ENCODE measurements at places on chromosomes 7 and 10.

DNA sequence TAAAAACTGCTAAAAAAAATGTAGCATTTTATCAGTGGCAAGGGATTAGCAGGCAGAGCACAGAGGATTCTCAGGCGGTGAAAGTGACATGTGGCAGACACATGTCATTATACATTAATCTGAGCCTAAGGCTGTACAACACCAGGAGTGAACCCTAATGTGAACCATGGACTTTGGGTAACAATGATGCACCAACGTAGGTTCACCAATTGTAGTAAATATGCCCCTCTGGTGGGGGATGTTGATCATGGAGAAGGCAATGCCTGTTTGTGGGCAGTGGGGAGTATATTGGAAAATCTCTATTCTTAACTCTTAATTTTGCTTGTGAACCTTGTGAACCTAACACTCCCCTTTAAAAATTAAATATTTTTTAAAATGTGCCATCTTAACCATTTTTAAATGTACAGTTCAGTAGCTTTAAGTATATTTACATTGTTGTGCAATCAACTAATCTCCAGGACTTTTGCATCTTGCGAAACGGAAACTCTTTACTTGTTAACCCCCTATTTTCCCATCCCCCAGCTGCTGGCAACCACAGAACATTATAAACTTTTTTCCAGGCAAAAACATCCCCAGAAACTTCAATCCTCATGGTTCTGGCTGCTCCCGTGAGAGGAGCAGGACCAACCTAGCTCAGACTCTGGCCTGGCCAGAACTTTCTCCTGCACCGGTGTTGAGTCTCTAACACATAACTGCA, 29.9 kb downstream of the LRRC20 start:
- DNase-seq = no peak

DNA sequence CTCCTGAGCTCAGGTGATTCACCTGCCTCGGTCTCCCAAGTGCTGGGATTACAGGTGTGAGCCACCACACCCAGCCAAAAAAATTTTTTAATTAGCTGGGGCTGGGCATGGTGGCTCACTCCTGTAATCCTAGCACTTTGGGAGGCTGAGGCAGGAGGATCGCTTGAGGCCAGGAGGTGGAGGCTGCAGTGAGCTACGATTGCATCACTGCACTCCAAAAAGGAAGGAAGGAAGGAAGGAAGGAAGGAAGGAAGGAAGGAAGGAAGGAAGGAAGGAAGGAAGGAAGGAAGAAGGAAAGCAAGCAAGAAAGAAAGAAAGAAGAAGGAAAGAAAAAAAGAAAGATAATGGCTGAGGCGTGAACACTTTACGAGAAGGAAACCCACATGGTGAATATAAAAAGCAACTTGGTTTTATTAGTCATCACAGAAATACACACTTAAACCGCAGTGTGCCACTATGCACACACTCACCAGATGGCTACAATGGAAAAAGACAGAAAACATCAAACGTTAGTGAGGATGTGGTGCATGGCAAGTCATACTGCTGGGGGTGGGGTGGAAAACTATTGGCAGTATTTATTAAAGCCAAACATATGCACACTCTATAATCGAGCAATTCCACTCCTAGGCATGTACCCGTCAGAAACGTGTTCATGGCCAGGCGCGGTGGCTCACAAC, 4.4 kb upstream of the CCL26 start:
- DNase-seq = peak; percentile 96

DNA sequence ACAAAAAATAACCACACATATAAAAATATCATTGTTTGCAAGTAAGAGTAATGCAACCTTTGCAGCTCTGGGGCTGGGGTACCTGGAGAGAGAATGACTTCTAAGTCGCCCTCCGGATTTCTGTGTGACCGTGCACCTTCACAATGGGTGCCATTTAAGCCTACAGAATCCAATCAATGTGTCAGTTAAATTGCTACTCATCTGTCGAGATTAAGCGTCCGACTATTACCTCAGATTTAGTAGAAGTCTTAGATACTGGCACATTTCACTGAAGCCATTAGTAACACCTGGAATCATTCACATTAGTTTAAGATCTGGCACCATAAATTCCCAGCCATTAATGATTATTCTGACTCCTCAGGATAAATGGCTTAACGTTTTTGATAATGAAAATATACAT, 507.3 kb upstream of the MGMT start:
- DNase-seq = no peak

DNA sequence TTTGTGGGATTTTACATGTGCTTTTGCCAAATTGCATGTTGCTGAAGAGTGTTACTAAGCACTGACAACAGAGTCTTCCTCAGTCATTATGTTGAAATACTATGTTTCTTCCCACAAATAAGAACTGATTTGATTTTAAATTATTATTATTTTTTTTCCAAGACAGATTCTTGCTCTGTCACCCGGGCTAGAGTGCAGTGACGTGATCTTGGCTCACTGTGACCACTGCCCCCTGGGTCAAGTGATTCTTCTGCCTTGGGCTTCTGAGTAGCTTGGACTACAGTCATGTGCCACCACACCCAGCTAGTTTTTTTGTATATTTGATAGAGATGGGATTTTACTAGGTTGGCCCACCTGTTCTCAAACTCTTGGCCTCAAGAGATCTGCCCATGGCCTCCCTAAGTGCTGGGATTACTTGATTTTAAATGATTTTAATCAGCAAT, 42.3 kb downstream of the MINPP1 start:
- peak; percentile 77 for DNase-seq

DNA sequence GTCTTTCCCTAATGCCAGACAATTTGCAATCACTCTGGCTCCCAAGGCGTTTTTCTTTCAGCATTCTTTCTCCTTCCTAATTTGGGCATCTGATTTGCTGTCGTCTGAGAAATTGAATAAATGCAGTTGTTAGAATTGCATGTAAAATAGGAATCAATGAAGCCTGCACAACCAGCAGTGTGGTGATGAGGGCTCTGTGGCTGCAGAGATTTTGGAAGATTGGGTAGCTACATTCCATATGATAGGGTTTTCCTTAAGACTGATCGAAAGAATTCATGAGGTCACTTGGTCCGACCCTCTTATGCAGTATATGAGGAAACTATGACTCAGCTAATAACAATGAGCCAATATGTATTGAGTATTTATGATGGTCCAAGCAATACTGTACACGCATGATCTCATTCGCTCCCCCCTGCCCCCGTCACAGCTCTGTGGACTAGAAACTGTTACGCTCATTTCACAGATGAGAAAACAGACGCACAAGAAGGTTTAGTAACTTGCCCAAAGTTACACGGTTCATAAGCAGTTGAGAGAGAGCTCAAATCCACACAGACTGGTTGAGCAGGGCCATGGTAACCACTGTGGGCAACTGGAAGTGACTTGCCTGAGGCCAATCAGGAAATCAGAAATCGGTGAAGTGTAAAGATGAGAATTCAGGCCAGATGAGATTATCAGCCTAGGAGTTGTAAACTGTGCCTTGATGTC, 527.2 kb downstream of the GATA3 start:
- no peak for DNase-seq

DNA sequence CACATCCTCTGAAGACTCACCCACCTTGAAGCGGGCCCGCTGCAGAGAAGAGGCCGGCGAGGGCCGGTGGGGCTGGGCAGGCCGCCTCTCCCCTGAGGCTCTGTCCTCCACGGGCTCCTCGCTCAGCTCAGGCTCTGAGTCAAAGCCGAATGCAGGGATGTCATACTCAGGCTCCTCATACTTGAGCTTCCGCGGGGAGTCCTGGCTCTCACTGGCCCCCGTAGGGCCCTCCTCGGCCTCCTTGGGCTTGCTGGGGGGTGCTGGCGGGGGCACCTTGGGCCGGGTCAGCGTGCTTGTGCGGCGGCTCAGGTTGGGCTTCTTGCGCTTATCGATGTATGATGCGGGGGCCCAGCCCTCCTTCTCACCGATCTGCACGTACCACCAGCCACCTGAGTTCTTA, 109.9 kb downstream of the NEURL1 start:
- no peak for DNase-seq

DNA sequence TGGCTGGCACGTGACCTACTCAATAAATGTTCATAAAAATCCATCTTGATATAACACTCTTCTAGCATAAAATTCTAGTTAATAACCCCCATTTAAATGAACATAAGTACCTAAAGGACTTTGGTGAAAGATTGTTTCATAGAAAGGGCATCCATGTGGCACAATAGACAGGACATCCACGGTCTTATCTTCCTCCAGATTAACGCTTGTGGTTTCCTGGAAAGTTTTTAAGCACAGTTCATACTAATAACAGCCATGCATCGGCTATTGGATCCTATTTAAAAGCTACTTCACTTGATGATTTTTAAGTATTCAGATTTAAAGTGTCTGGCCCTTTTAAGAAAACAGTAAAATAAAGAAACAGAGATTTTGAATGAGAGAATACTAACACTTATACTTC, 288.3 kb downstream of the AHR start:
- DNase-seq = no peak

- no peak for DNase-seq
Measured at GRCh38 chr7:16780596-16780995, 24.2 kb downstream of the AGR2 start.

DNA sequence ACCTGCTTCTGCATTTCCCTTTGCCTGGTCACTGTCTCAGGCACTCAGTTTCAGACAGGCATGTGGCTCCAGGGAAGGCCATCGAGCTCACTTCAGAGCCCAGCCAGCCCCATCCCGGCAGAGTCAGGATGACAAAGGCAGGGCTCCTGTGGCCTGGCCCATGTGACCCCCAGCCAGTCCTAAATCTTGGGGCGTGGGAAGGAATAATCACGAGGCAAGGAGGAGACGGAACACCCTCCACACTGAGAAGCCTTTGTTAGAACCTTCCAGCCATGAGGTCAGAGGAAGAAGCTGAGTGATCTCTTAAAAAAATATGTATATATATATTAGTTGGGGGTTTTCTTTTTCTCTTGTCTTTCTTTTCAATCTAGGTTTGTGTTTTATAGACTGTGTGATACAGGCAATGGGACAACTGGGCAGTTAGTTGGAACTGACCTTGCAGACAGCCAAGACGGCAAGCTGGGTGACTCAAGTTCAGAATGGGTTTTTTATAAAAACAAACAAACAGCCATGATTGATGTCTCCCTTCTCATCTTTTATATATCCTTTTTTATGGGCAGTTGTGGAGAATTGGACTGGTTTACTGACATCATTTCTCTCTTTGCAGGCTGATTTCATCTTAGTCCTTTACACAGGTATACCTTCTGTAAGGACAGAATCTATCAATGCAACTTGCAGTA, 60.8 kb downstream of the CHN2 start:
- DNase-seq = no peak

DNA sequence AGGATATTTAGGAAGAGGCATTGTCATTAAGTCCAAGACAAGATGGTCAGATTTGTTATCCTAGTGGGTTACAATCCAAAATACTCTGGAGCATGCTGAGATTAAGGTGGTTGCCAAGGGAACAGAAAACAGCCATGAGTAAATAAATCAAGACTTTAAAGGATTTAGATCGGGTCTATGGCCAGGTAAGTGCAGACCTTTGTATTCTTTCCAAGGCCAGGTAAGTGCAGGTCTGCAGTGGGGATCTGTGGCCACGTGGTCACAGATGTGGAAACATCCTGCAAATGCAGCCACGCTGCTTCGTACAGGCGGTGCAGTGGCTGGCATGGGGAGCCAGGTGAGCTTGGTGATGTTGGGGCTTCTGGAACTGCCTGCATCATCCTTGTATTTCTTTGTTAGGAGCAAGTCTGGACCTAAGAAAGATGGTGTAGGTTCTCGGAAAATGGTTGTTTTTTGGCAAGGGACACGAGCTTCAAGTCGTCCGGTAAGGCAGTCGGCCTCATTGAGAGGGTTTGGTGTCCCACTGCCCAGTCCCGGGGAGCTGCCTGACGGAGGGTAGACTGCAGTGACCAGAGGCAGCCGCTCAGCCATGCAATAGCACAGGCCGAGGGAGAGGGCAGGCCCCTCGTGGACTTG, 21.8 kb downstream of the ZNF775 start:
- no peak for DNase-seq

DNA sequence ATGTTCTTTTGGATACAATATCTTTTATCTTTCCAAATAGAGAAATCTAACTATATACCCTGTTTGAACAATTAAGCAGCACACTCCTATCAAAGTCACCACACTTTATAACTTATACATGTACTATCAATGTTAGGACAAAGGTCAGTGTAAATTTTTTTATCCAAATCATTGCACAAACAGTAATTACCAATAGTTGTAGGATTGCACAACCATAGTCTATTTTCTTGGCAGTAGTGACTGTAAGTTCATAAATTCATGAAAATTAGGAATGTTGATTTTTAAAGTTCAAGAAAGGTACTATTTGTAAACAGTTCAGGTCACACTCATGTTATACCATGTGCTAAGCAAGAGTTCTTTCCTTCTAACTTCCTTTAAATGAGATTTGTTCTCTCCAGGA, 9.3 kb downstream of the WNT2 start:
- DNase-seq = no peak

- DNase-seq = no peak
Measured at GRCh38 chr10:22228167-22228938, 10.5 kb upstream of the EBLN1 start.

DNA sequence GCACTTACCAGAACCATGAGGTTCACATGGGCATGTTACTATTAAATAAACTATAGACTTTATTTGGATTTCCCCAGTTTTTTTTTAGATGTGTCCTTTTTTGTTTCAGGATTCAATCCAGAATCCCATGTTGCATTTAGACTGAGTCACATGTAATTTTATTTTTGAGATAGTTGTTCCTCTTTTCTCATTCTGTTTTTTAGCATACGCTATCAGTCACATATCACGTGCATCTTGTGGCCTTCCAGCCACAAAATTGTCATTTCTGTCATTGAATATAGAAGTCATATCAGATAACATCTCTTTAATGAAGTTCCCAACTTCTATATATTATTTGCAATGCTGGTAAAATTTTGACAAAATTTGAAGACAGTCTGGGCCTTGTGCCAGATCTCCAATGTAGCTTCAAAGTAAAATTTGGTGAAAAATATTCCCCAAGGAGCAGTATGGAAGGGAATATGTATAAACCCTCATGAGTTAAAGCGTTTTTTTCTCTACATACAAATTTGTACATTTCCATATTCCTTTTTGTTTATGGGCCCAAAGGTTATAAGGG, 132.3 kb upstream of the MKI67 start:
- DNase-seq = no peak

DNA sequence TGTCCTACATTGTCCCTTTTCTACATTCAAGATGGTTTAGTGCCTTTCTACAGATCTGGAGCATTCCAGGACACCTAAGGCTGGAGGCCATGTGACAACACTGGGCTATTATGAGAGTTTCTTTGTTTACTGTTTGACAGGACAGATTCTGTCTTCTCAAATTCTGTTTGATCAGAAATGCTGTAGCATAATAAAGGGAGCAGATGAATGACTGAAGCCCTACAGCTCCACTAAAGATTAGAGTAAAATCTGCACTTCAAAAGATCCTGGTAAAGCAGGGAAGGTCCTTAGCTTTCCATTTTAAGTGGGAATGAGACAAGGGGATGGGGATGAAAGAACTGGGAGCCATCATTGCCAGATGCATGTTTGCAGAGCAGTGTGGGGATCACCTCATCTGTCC, 38.4 kb downstream of the TMEM229A start:
- no peak for DNase-seq
